ENCODE measurements at places on chromosomes 13 and 19.

DNA sequence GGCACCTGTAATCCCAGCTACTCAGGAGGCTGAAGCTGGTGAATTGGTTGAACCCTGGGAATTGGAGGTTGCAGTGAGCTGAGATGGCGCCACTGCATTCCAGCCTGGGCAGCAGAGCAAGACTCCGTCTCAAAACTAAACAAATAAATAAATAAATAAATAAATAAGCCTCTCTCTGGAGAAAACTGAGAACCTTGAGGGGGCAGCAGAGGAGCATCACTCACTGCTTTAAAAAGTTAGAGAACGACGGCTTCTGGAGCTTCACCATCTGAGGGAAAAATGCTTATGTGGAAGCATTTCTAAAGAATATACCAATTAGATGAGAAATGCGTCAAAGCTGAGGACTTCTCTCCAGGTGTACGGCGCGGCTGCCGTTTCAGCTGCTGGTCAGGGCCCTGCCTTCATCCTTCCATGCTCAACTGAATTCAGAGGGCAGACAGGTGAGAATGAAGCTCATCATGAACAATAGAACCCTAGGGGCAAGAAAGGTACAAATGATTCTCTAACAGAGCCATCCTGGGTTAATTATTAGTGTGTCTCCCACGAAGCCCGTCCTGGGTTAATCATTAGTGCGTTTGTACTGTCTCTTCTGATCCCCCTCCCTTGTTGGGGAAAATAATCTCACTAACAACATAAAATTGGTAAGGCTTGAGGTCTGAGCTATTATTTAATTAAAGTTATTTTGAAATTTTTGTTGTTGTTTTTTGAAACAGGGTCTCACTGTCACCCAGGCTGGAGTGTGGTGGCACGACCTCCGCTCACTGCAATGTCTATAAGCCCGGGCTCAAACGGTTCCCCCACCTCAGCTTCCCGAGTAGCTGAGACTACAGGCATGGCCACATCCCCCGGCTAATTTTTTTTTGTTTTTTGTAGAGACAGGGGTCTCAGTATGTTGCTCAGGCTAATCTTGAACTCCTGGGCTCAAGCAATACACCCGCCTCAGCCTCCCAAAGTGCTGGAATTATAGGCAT is 80.1 kb downstream of the IPO5 start:
- DNase-seq, result no peak

DNA sequence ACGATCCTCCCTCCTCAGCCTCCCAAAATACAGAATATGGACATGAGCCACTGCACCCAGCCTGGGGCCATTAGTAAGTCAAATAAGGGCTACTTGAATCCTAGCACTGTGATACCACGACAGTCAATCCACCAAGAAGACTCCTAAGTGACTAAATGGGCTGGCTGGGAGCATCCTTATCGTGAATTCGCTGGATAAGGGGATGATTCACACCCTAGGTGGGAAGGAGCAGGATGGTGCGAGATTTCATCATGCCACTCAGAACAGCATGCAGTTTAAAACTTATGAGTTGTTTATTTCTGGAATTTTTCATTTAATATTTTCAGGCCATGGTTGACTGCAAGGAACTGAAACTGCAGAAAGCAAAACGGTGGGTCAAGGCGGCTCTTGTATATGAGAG is 30.2 kb downstream of the ATP8A2 start:
- DNase-seq, result no peak

DNA sequence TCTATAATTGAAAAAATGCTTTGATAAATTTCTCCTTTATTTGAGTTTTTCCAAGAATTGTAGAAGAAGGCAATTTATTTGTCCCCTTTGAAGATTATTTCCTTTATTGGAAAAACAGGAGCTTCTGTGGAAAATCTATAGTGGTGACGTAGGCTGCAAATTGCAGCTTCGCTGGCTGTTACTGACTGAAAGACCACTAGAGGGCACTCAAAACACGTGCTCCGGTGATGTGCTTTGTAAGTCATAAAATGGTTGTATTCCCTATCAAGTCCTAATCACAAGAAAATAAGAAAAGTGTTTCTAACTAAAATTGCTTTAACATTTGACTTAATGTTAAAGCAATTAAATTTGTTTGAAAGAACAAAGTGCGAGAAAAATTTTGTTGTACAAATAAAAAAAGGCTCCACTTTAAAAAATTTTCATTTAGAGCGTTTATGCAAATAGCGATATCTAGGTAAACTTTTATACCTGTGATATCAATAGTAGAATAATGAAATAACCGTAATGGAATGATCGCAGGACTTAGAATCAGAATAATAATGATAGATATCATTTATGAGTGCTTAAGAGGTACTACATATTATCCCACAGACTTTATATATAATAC is 638.2 kb upstream of the SPRY2 start:
- peak; percentile 55 for DNase-seq

DNA sequence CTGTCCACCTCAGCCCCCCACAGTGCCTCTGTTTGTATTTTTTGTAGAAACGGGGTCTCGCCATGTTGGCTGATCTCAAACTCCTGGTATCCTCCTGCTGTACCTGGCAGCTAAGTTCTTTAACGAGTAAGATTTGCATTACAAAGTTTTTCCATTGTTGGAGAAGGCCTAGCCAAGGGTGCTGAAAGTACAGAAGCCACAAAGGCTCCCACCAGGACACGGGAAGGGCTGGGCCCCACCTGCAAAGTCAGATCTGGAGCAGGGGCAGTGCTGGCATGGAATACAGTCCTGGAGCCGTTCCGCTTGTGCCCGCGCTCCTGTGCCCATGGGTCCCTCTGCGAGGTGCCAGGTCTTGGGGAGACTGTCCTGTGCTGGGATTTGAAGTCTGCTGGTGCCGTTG is 12.1 kb downstream of the FZR1 start:
- no peak for DNase-seq

GRCh38 chr19:55310498-55310897 is 14.6 kb downstream of the TMEM150B start:
- no peak for DNase-seq

DNA sequence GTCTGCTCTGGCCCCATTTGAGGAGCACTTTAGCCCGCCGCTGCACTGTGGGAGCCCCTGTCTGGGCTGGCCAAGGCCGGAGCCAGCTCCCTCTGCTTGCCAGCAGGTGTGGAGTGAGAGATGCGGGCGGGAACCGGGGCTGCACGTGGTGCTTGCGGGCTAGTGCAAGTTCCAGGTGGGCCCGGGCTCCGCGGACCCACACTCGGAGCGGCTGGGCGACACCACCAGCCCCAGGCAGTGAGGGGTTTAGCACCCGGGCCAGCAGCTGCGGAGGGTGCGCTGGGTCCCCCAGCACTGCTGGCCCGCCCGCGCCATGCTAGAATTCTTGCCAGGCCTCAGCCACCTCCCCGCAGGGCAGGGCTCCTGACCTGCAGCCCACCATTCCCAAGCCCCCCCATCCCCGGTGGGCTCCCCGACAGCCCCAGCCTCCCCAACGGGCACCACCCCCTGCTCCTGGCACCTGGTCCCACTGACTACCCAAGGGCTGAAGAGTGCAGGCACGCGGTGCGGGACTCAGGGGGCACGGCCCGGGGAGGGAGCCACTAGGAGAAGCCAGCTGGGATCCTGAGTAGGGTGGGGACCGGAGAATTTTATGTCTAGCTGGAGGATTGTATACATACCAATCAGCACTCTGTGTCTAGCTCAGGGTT is 19.1 kb downstream of the COMMD6 start:
- no peak for DNase-seq

- DNase-seq, result peak; percentile 47
Measured at GRCh38 chr19:48445256-48445605, 552 bp upstream of the GRWD1 start.

DNA sequence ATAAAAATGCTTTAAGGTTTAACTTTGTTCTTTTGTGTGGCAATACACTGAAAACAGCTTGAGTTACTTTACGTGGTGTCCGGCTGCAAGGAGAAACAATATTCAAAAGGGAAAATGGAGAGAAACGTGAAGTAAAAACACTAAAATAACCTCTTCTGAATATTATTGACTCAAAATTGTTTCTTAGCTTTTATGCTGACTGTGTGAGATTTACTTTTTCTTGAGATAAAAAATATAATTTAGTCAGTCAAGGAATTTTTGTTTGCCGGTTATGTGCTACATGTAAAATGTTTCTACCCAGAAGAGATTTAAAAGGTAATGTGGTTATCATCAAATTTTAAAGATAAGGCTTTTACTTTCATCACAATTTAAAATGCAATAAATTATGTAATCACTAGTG is 200.6 kb upstream of the GPC6 start:
- DNase-seq, result no peak

DNA sequence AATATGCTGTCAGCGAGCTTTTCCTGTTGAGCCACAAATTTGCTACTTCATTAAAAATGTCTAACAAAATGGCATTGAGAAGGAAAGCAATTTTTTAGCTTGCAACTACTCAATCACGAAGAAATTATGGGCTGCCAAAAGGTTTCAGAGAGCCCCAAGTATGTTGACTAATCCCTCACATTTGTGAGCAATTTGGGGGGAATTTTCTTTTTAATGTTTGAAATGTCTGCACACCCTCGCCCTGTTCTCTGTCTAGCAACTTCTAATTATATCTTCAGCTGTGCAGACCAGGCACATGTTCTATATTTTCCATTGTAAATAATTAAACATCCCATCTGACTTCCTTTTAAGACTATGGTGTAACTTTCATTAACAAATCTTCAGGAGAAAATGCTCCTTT is 192.9 kb downstream of the DCT start:
- DNase-seq, result no peak

GRCh38 chr19:28313633-28314032 is 899.3 kb downstream of the UQCRFS1 start:
- no peak for DNase-seq

DNA sequence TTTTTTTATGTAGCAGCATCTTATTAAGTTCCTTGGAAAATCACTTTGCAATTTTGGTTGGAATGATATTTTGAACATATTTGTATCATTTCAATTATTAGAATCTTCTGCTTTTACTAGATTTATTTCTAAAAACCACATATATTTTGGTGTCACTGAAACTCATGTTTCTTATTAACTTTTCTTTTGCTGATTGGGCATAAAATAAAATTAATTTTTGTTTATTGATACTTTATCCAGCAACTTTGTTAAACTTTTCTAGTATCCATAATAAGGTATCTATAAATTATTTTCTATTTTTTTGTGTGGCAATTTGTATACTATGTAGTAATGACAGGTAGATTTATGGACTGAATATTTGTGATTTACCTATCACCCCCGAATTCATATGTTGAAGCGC is 556.4 kb upstream of the ATXN8OS start:
- DNase-seq, result no peak

DNA sequence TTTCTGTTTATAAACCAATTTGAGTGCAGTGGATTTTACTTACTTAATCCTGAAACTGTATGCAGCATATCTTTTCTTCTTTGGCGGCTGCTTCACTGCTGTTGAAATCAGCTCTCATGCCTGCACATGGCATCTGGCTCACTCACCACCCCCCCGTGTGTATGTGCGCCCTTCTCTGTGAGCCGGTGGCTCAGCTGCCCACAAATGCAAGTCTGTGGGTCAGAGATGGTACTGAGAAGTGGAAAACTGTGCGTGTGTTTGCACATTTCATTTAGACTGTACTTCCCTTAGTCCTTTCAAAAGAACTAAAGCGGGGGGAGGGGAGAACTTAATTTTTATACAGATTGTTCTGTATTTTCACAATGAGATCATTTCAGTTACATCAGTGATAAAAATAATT is 307.6 kb downstream of the SHISA2 start:
- DNase-seq, result no peak

- DNase-seq, result no peak
Measured at GRCh38 chr13:98175823-98176222, 1.2 kb downstream of the RNF113B start.

GRCh38 chr19:30666301-30666803 is 294.2 kb downstream of the ZNF536 start:
- no peak for DNase-seq

GRCh38 chr19:46239193-46240024 is 9.9 kb downstream of the IGFL1 start:
- no peak for DNase-seq

GRCh38 chr13:77981281-77981881 is 62.8 kb upstream of the EDNRB start:
- no peak for DNase-seq

DNA sequence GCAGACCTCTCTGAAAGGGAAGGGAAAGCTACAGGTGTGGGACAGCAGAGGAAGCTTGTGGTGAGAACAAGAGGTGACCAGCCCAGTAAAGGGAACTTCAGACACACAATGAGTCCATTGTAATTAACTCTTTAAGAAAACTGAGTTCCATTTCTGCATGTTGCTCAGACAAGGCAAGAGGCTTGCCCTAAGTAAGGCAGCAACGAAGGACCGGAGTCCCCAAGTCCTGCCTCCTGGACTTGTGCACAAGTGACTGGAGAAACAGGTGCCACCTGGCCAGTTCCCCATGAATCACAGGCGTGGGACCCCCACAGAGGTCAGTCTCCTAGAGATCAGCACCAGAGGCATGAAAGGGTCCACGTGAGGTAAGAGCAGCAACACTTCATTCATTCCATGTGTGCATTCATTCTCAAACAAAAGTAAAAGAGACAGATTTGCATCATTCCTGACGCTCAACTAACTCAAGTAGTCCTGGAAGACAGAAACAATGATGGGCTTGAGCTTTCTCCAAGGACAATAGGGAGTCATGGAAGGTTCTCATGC is 14.7 kb upstream of the SIGLEC6 start:
- DNase-seq, result no peak

DNA sequence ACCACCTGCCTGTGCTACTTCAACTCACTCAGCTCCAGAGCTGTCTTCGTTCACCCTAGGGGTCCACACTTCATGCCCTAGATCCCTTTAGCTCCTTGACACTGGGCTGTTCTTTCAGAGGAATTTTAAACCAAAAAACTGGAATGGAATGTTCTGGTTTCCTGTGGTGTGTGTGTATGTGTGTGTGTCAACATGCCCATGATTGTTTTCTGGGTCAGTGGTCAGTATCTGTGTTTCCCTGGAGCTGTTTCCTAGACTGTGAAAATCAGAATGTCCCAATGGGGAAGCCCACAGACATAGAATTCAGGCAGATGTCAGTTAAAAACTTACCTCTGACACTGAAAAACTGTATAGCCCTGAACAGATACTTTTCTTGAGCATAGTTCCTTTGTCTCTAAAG is 1.3 kb downstream of the PMIS2 start:
- DNase-seq, result no peak

GRCh38 chr13:40776681-40777165 is 5.7 kb upstream of the MRPS31 start:
- DNase-seq, result no peak

- peak; percentile 19 for DNase-seq
Measured at GRCh38 chr13:113183450-113184129, 24.9 kb downstream of the PCID2 start.

- DNase-seq, result no peak
Measured at GRCh38 chr19:49738268-49738667, 24.8 kb downstream of the TSKS start.

DNA sequence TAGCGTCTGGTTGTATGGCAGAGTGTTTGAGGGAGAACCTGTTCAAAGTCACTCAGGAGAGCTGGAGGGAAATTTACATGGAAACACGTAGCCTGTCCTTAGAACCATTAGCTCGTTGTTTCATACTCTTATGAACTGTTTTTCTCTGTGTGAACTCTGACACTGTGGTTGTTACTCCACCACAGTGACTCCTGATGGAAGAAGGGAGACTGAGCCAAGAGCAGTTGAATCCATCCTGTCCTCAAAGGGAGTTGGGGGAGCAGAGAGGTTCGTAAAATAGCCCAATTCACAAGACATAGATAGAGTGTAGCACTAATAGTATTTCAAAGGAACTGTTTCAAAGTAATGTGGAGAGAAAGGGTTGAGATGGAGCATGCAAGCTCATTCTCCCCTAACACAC is 964.8 kb downstream of the PCDH9 start:
- no peak for DNase-seq

Data from NCI-H2081 (cell line).